Stomach (tissue), 19 donors: ENCODE measurements at places on chromosomes 4 and X. TPM values are rescaled to one million over a fixed set of nuclear protein-coding genes. Genes with fewer than 3 reads are reported as not detected.

GRCh38 chr4:173181848-173182247, 13.2 kb downstream of the GALNT7 start:
- no peaks in the 10 kb centered on the region for H3K27me3 ChIP-seq
- DNase-seq, result peak; percentile 20

DNA sequence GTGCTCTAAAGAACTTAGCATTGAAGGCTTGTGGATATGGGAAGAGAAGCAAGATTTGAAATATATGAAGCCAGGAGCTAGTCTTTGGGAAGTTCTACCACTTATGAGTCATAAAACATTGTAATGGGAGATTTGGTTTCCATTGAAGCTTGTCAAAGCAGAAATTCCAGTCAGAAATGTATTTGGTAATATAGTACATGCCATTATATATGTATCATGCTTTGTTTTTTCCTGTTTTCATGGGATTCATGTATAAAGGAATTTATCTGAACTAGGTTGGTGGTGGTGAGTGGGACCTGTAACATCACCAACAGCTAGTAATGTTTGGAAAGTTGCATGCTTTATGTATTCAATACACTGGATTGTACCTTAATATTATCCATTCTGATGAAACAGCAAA, 14.6 kb upstream of the DCAF8L2 start:
- no peak overlapping the region for H3K4me3 ChIP-seq
- no peaks in the 10 kb centered on the region for H3K36me3 ChIP-seq
- no peaks in the 10 kb centered on the region for H3K4me1 ChIP-seq
- no peaks in the 10 kb centered on the region for H3K27me3 ChIP-seq

FGFBP2 gene
- 0.58 TPM for total RNA-seq

- peak overlapping the region; percentile 57 for H3K4me3 ChIP-seq
- DNase-seq, result no peak
- H3K36me3 ChIP-seq, result peaks cover 7% of the 10 kb centered on the region
- no peaks in the 10 kb centered on the region for H3K27me3 ChIP-seq
- H3K4me1 ChIP-seq, result no peaks in the 10 kb centered on the region
Observed at GRCh38 chrX:101550751-101551379, 518 bp downstream of the ARMCX1 start.

- no peaks in the 10 kb centered on the region for H3K27me3 ChIP-seq
- no peak for DNase-seq
- H3K27ac ChIP-seq, result no peak overlapping the region
- H3K4me3 ChIP-seq, result no peak overlapping the region
Observed at GRCh38 chrX:40871385-40872082, 136.2 kb upstream of the MED14 start.

- peaks cover 13% of the 10 kb centered on the region for H3K4me1 ChIP-seq
- no peaks in the 10 kb centered on the region for H3K27me3 ChIP-seq
- H3K36me3 ChIP-seq, result no peaks in the 10 kb centered on the region
- H3K27ac ChIP-seq, result no peak overlapping the region
- no peak for DNase-seq
Observed at GRCh38 chr4:169058312-169058711, 48.3 kb upstream of the CBR4 start.

PLS3 gene
- 72.8 TPM for total RNA-seq

GRCh38 chr4:81421346-81422218, 50.1 kb downstream of the RASGEF1B start:
- H3K27me3 ChIP-seq, result no peaks in the 10 kb centered on the region
- peaks cover 34% of the 10 kb centered on the region for H3K4me1 ChIP-seq
- H3K27ac ChIP-seq, result peak overlapping the region; percentile 75
- peaks cover 14% of the 10 kb centered on the region for H3K36me3 ChIP-seq
- H3K4me3 ChIP-seq, result no peak overlapping the region

GRCh38 chrX:135345107-135345589, 35.9 kb downstream of the ETDC start:
- no peaks in the 10 kb centered on the region for H3K27me3 ChIP-seq
- peak overlapping the region; percentile 62 for H3K4me3 ChIP-seq
- H3K27ac ChIP-seq, result peak overlapping the region; percentile 96
- peaks cover 9% of the 10 kb centered on the region for H3K4me1 ChIP-seq
- DNase-seq, result peak; percentile 50

RBM46 gene
- total RNA-seq, result not detected

ATP1B4 gene
- total RNA-seq, result not detected

- no peaks in the 10 kb centered on the region for H3K36me3 ChIP-seq
- H3K4me3 ChIP-seq, result peak overlapping the region; percentile 89
- DNase-seq, result peak; percentile 47
- H3K27me3 ChIP-seq, result no peaks in the 10 kb centered on the region
Observed at GRCh38 chr4:141133999-141134995, 1.0 kb upstream of the RNF150 start.

DNA sequence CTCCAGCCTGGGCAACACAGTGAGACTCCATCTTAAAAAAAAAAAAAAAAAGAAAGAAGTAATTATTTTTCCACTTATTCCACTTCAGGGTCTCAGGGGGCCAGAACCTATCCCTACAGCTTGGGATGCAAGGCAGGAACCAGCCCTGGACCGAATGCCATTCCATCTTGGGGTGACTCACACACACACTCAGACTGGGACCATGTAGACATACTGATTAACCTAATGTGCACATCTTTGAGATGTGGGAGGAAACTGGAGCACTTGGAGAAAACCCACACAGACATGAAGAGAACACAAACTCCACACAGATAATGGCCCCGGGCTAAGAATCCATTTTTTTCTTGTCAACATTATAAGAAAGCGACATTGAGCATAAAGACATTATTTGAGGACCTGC, 132.5 kb downstream of the PTTG2 start:
- H3K27ac ChIP-seq, result no peak overlapping the region
- H3K4me1 ChIP-seq, result peaks cover 36% of the 10 kb centered on the region
- H3K36me3 ChIP-seq, result peaks cover 34% of the 10 kb centered on the region
- H3K4me3 ChIP-seq, result no peak overlapping the region
- no peaks in the 10 kb centered on the region for H3K27me3 ChIP-seq

DNA sequence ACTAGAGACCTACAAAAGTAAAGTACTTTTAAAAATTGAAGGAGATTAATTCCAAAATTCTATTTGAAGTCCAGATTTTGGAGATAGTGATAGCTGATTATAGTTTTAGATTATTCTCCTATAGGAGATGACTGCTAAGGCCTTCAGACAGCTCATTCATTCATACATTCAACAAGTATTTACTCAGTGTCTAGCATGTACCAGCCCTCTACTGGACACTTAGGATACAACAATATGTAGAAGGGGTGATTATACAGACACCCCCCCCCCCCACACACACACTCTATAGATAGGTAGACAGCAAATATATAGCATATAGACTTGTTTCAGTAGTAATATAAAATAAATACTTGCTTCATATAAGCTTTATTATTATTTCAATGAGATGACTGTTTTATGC, 60.4 kb upstream of the TAF9B start:
- no peaks in the 10 kb centered on the region for H3K4me1 ChIP-seq
- no peak overlapping the region for H3K27ac ChIP-seq
- H3K36me3 ChIP-seq, result no peaks in the 10 kb centered on the region
- H3K4me3 ChIP-seq, result no peak overlapping the region

BMPR1B gene
- 1.0 TPM for total RNA-seq

GRCh38 chr4:12139296-12139695, 710.6 kb upstream of the HS3ST1 start:
- no peak overlapping the region for H3K4me3 ChIP-seq
- H3K27ac ChIP-seq, result no peak overlapping the region
- no peaks in the 10 kb centered on the region for H3K36me3 ChIP-seq
- DNase-seq, result no peak
- H3K4me1 ChIP-seq, result no peaks in the 10 kb centered on the region

AR gene
- total RNA-seq, result 2.2 TPM

- H3K27me3 ChIP-seq, result no peaks in the 10 kb centered on the region
- H3K27ac ChIP-seq, result no peak overlapping the region
- DNase-seq, result no peak
Observed at GRCh38 chrX:152313529-152314302, 137.4 kb downstream of the GABRA3 start.

CHRNA9 gene
- not detected for total RNA-seq

GRCh38 chr4:94525993-94526728, 74.4 kb downstream of the PDLIM5 start:
- no peak for DNase-seq
- H3K27me3 ChIP-seq, result no peaks in the 10 kb centered on the region
- H3K4me3 ChIP-seq, result no peak overlapping the region
- peaks cover 4% of the 10 kb centered on the region for H3K36me3 ChIP-seq
- H3K4me1 ChIP-seq, result peaks cover 71% of the 10 kb centered on the region

GRCh38 chr4:39102297-39102696, 40.3 kb downstream of the KLHL5 start:
- H3K4me1 ChIP-seq, result no peaks in the 10 kb centered on the region
- H3K27ac ChIP-seq, result no peak overlapping the region
- H3K36me3 ChIP-seq, result peaks cover 7% of the 10 kb centered on the region
- no peak overlapping the region for H3K4me3 ChIP-seq
- no peaks in the 10 kb centered on the region for H3K27me3 ChIP-seq

DNA sequence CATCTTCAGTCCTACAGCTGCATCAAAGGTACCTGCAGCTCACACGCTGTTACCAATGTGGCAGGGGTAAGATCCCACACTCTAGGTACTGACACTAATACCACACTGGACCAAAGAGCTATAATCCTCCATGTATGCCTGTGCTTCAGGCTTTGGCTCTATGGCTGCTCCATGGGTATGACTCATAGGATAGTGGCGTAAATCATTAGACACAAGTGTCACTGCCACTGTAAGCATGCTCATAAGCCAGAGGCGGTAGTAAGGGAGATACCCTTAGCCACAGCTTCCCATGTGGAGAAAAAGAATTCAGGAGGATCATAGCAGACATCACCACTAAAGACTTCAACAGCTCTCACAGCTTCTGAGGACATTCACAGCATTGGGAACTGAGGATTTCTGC, 287.5 kb downstream of the ACTRT1 start:
- no peaks in the 10 kb centered on the region for H3K4me1 ChIP-seq
- no peak overlapping the region for H3K27ac ChIP-seq
- no peaks in the 10 kb centered on the region for H3K27me3 ChIP-seq
- no peak for DNase-seq
- H3K36me3 ChIP-seq, result no peaks in the 10 kb centered on the region
- no peak overlapping the region for H3K4me3 ChIP-seq
